Activated CD8-positive, alpha-beta memory T cell treated with anti-CD3 and anti-CD28 coated beads, Interleukin-2, amount 50 U/mL, for 4 hours (primary cell): ENCODE measurements at places on chromosomes 16 and 17.

- no peak for DNase-seq
Observed at GRCh38 chr16:1109648-1110047, 13.6 kb upstream of the C1QTNF8 start.

DNA sequence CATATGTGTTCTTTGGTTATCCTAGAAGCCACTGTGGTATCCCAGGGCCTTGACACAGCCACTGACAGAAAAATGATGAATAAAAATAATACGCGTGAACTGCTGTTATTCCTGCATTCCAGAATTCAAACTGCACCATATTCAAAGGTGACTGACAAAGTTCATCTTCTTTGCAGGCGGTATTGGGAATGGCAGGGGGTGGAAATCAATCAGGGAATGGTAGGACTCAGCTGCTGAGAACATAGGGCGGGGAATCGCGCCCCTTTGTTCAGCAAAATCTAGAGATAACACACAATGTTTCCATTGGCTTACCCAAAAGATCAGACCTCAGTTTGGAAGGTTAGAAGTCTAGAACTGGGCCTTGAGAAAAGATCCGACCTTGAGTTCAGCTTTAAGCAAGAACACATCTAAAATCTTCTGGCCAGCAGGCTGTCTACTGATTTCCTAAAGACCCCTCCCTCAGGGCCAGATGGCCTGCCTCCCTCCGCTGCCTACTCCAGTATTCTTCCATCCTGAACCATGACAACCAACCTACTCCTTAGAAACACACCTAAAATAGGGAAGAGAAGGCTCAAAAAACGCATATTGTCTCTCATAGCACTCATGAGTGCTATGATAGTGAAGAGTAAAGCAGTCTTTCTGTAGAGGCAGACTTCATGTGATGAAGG lies 34.1 kb downstream of the CDK5R1 start:
- DNase-seq = no peak

GRCh38 chr17:50171371-50172071 lies 5.7 kb downstream of the SGCA start:
- DNase-seq = no peak

DNA sequence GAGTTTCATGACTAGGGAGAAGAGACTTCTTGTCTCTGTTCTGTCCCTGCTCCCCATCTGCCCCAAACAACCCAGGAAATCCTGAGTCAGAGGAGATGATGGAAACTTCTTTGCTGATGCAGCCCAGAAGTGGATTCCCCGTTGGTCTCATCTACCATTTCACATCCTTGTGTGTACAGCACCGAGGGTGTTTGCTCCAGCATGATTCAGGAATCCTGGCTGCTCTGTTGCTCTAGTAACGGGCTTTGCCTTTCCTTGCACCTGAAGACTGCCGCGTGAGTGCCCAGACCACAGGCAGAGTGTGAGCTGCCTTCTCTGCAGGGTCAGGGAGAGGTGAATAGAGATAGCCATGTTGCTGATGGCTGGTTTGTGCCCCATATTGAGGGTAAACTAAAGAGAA lies 408.4 kb downstream of the CPPED1 start:
- DNase-seq = no peak

DNA sequence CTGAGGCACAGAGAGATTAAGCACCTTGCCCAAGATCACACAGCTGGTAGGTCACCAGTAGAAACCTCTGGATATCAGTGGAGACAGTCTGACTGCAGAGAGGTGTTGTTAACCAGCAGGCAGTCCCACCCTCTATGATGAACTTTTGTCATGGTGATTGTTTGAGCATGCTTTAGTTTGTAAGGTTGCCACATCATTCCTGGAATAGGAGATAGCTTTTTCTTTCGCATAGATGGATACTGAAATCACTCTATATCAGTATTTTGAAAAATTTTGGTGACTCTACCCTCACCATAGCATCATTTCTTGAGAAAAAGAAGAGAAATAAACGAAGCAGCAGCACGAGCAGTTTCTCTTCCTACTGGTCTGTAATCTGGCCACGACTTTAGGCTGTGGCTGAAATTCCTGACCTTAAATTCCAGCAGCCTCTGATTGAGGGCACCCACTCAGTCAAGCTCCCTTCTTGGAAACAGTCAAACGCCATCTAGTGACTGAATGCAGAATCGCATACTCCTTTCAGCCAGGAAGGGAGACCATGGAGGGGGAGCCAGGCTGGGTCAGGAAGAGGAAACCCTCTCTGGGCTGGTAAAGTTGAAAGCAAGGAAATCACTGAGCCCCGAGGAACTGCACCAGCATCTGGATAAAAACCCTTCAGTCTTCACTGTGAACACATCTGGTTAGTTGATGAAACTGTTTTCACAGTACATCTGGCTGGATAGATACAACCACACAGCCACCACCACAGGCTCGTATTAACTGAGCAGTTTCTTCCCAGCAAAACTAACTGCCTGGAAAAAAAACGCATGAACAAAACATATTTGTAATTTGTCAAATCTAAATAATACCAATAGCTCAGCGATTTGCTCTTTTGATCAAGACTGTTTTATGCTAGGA lies 108.5 kb upstream of the XYLT1 start:
- DNase-seq = peak; percentile 51

GRCh38 chr16:57044931-57045693 lies 47.3 kb upstream of the CPNE2 start:
- no peak for DNase-seq

- no peak for DNase-seq
Observed at GRCh38 chr16:81427219-81427618, 17.4 kb upstream of the CMIP start.

- DNase-seq = no peak
Observed at GRCh38 chr17:41633556-41634199, 9.3 kb upstream of the KRT17 start.

GRCh38 chr16:72666267-72666666 lies 381.7 kb downstream of the ZFHX3 start:
- no peak for DNase-seq

DNA sequence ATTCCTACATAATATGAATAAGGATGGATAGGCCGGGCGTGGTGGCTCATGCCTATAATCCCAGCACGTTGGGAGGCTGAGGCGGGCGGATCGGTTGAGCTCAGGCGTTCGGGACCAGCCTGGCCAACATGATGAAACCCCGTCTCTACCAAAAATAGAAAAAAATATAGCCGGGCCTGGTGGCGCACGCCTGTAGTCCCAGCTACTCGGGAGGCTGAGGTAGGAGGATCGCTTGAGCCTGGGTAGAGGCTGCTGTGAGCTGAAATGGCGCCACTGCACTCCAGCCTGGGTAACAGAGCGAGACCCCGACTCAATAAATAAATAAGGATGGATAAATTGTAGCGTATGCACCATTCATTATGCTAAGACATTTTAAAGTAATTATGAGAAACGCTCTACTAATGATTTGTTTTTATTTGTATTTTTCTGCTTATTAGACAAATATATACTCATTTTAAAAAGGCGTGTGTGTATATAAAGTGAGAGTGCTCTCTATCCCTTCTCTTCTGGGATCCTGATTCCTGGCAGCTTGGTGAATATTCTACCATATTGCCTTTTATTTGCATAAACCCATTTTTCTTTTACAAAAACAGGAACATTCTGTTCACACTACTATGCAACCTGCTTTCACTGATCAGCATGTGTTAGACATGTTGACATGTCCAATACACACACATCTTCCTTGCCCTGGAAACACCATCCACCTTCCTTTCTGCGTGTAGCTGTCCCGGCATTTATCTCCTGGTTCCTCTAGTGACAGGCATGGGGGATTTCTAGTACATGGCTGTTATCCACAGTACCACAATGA lies 26.4 kb downstream of the DDX19A start:
- DNase-seq = no peak

- no peak for DNase-seq
Observed at GRCh38 chr16:78415669-78416068, 316.2 kb downstream of the WWOX start.

DNA sequence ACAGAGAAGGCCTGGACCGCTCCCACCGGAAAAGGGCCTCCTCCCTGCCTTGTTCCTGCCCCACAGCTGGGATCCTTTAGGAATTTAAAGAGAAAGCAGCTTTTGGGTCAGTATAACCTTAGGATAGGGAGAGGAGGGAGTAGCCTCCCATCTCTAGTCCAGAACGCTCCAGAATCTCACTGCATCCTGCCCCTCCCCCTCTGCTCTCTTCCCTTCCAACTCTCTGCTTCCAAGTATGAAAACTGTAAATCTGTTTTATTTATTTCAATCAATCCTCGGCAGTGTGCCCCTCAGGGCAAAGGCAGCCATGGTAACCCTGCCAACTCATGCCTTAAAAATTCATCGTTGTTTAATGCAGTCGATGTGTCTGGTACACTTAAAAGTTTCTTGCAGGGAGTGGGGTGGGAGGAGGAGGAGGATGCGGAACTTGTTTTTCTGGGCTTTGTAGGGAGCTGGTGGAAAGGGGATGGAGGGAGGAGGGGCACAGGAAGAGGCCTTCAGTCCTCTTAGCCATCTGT lies 21.2 kb upstream of the MTSS2 start:
- DNase-seq = no peak

GRCh38 chr17:50708050-50709000 lies 611 bp upstream of the ANKRD40 start:
- DNase-seq = no peak

- no peak for DNase-seq
Observed at GRCh38 chr17:61168506-61168905, 231.1 kb upstream of the TBX2 start.

DNA sequence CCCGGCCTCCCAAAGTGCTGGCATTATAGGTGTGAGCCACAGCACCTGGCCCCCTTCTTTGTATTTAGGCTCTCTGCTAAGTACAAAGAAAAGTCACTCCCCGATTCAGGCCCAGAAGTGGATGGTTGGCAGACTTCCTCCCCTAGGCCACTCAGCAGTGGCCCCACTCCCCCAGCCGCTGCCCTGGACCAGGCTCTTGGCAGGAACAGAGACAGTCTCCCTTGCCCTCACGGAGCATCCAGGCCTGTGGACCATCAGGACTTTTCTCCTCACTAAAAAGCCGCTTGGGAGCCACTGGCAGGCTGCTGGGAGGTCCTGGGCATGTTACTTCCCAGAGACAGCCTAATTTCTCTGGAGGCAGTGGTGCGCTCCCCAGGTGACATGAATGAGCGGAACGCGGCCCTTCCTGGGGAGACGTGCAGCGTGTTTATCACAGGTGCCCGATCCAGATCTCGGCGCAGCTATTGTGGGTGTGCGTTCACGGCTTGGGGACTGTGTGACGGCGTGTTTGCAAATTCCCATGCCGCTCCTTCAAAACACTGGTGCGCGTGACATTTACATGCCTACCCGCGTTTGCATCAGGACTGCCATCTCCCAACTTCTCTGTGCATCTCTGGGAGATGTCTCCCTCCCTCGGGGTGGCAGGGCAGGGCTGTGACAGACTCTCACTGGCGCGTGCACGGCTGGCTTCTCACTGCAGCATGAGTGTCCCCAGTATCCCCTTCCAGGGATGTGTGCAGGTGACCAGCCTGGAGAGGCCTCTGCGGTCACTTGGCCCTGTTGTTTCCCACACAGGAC lies 16.6 kb downstream of the WSCD1 start:
- DNase-seq = no peak

- no peak for DNase-seq
Observed at GRCh38 chr17:51711581-51711980, 446.9 kb downstream of the CA10 start.

DNA sequence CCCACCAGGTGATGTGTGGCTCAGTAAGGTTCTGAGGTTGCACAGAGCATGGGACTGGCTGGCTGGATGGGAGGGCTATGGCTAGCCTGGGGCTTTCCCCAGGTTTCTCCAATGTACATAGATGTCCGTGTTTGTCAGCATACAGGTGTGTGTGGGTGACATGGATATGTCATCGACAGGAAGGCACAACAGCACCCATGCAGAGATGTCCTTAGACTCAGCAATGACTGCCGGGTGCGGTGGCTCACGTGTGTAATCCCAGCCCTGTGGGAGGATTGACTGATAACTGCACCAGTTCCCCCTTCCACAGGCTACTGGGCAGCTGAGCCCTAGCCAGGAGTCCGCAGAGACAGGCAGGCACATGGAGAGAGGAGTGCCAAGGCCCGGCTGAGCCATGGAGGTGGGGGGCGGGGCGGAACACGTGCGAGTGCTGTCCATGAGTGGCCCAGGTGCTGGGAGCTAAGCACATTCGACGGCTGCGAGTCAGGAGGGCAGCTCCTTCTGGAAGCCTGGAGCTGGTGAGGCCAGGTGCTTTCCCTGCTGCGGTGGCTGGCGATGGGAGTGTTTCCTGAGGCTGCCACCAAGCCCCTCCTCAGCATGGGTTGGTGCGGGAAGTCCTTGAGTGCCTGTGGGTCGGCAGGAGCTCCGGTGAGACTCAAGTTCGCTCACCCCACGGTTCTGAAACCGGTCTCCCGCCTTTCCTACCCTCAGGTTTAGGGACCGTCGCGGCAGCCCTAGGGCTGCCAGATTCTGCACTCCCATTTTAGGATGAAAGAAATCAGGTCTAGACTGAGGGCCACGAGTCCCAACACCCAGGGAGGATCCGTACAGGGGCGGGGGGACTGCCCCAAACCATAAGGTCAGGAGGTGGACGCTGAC lies 858 bp upstream of the ASPSCR1 start:
- DNase-seq = peak; percentile 48

DNA sequence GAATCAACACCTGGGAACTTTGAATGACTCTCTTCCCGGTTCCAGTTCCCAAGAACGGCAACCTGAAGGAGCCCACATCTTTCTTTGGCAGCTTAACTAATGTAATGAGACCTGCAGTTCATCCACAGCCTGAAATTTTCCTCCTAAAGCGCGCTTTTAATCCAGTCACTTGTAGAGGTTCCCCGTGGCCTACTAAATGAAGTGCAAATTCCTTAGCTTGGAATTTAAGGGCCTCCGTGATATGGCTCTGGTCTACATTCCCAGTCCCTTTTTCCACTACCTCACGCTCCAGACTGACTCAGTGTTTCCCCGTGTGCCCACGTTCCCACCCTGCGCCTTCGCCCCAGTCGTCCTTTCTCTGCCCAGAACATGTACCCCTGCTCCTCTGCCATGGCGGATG lies 27.2 kb downstream of the FZD2 start:
- no peak for DNase-seq

DNA sequence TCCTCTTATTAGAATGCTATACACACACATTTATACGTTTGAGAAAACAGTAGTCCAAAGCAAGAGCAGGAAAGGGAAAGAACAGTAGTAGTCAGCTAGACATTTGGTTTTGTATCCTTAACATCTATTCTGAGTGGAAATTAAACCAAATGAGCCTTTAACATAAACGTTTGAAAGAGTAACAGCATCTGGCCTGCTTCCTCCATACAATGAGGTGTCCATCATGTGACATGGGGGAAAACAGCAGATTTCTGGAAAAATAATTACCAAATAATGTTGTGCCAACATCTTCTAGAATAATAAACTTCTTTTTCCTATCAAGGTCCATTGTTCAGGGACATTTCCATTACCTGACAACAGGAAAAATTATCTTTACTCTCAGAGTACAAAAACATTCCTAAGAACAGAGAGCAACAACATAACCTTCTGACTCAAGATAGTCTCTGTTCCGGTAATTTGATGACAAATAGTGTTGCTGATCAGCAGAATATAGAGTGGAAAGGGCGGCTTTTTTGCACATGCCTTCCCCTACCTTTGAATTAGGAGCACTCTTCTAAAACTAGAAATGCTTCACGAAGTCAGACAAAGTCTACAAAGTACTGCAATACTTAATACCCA lies 20.2 kb downstream of the CYTH1 start:
- DNase-seq = no peak

GRCh38 chr17:50691550-50692447 lies 15.9 kb downstream of the ANKRD40 start:
- DNase-seq = no peak

- no peak for DNase-seq
Observed at GRCh38 chr17:17423656-17424055, 53.1 kb upstream of the MED9 start.

GRCh38 chr17:52546990-52547389 lies 388.5 kb upstream of the CA10 start:
- DNase-seq = no peak
